Stimulated activated CD4-positive, alpha-beta T cell treated with anti-CD3 and anti-CD28 coated beads, Interleukin-1b, Interleukin-23, amount 100 ng/mL, for 1 hour (primary cell): ENCODE measurements at places on chromosomes 2 and 18.

GRCh38 chr2:12270876-12271588 is 445.7 kb upstream of the TRIB2 start:
- no peak for DNase-seq

GRCh38 chr2:151350579-151351195 is 6.7 kb upstream of the TNFAIP6 start:
- DNase-seq = no peak

GRCh38 chr2:27754138-27754588 is 17.4 kb upstream of the MRPL33 start:
- DNase-seq = peak; percentile 48

GRCh38 chr2:39949131-39949530 is 170.1 kb upstream of the THUMPD2 start:
- no peak for DNase-seq

GRCh38 chr2:190996338-190996946 is 17.5 kb downstream of the STAT1 start:
- DNase-seq = no peak
